ENCODE measurements at places on chromosomes 5 and 9.

DNA sequence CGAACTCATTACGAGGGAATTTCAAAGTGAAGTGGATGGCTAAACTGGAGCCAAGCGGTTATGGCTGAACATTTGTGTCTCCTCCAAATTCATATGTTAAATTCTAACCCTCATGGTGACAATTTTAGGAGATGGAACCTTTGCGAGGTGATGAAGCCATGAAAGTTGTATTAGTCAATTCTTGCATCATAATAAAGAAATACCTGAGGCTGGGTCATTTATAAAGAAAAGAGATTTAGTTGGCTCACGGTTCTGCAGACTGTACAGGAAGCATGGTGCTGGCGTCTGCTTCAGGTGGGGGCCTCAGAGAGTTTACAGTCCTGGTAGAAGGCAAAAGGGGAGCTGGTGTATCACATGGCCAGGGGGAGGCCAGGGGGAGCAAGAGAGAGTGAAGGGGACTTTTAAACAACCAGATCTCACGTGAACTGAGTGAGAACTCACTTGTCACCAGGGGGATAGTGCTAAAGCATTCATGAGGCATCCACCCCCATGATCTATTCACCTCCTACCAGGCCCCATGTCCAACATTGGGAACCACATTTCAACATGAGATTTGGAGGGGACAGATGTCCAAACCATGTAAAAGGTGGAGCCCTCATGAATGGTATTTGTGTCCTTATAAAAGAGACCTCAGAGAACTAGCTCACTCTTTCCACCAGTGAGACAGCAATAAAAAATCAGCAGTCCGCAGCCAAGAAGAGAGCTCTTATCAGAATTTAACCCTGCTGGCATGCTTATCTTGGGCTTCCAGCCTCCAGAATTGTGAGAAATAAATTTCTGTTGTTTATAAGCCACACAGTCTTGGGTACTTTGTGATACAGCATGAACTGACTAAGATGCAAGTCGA, 143.4 kb downstream of the MTRR start:
- DNase-seq, result no peak

GRCh38 chr5:132414634-132415378, 45.3 kb downstream of the SLC22A5 start:
- DNase-seq, result no peak

DNA sequence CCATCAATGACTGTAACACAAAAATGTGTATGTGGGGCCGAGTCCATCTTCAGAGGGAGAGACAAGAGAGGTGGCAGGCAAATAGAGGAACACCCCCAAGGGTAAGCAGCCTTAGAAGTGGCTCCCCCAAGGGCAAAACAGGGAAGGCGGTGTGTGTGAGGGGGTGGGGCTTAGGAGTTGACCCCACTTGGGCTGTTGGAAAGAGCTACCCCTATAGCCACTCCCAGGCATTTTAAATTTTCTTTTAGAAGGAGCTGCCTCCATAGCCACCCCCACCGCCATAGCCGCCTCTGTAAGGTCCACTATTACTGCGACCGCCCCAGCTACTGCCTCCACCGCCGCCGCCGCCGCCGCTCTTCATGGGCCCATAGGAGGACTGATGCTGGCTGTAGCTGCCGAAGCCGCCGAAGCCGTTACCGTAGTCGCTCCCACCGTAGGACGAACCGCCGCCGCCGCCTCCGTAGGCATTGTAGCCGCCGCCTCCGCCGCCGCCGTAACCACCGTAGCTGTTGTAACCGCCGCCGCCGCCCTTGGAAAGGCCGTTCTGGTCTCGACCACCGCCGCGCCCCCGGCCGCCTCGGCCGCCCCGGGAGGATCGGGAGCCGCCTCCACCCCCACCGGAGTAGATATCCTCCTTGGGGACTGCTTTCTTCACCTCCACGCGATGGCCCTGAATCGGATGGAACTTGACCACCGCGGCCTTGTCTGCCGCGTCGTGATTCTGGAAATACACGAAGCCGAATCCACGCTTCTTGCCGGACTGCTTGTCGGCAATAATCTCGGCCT, 1.1 kb downstream of the HNRNPA0 start:
- DNase-seq, result no peak

DNA sequence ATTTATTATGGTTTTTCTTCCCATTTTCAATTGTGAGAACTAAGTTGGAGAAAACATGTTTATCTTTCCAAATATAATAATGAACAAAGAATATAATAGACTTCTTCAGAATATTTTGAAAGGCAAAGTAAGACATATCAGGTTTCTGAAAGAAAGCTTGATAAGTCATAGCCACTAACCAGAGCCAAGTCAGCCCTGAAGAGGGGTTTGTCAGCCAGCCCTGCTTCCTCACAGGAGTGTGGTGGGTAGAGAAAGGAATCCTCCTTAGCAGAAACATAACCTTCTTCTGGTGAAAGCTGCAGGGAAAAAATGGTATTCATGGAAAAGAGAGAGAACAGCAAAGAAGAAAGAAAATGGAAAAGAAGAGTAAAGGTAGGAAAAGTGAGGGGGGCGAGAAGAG, 93.4 kb downstream of the MPDZ start:
- no peak for DNase-seq

DNA sequence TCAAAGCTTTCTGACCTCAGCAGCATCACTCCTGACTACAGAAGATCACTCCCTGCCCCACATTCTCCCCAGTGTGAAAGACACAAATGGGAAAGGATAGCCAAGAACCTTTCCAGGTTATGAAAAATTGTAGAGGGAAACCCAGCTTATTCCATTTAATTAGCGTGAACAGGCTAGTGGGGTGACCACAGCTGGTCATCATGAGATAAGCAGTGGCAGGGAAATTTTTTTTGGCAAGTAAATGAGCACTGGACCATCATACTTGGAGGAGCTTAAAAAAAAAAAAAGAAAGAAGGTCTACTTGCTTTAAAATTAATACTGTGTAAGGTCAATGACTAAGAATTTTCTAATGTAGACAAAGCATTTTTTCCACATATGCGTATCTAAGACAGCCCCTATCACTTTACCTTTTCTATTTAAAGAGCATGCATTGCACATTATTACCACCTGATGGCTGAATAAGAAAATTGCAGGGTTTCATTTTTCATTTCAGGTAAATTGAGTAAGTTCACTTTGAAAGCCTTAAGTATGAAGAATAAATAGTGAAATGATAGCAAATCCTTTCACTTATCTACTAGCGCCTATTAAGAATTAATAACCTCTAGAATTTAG, 123.6 kb downstream of the ELAVL2 start:
- no peak for DNase-seq

GRCh38 chr9:127788337-127789011, 2.6 kb downstream of the CDK9 start:
- DNase-seq, result no peak

DNA sequence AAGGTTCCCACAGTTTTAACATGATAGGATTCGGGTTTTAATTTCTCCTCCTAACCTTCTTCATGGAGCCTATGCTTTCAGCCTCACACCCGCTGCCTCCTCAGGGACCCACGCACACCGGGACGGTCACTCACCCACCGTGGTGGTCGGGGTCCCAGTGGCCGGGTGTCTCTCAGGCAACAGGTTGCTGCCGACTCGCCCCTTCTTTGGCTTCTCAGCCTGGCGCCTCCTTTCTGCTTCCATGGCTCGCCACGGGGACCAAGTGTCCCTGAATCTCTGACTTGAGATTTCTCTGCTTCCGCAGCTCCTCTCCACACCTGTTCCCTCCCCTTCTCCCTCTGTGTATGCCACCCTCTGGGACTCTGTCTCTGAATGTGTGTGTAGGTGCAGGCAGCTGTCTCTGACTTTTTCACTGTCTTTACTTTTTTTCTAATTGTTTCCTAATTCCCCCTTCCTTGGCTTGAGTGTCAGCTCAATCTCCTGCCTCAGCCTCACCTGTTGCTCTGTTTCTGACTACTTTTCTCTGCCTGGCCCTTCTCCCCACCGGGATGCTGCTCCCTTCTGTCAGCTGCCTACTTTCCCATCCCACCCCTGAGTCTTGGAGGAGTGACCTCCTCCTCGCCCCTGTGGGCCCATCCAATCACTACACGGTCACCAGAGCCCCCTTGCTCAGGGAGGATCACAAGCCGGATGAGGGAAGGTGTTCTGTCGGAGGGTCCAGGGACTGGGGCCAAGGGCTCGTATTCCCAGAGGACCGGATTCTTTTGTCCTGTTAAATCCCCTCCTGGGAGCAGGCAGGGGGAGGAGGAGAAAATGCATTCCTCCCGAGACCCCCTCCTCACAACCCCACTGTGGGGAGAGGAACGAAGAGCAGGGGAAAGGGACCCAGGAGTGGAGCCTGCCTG, at the start of gene PROP1:
Gene PROP1, minus strand, starts transcription at position 552 of the 905 bp plus-strand sequence. Its CDS starts 309 bp downstream, at position 243.
- DNase-seq, result no peak

DNA sequence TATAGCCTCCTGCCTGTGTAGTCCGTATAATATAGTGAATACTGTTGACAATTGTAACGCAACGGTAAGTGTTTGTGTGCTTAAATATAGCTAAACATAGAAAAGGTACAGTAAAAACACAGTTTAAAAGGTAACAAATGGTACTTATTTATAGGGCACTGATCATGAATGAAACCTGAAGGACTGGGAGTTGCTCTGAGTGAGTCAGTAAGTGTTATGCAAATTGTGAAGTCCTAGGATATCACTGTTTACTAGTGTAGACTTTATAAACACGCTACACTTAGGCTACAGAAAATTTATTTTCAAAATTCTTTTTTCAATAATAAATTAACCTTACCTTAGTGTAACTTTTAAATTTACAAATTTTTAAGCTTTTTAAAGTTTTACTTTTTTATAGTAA, 1090.1 kb downstream of the CDH9 start:
- DNase-seq, result no peak

- DNase-seq, result peak; percentile 23
Measured at GRCh38 chr5:56200971-56201666, 32.0 kb downstream of the ANKRD55 start.

DNA sequence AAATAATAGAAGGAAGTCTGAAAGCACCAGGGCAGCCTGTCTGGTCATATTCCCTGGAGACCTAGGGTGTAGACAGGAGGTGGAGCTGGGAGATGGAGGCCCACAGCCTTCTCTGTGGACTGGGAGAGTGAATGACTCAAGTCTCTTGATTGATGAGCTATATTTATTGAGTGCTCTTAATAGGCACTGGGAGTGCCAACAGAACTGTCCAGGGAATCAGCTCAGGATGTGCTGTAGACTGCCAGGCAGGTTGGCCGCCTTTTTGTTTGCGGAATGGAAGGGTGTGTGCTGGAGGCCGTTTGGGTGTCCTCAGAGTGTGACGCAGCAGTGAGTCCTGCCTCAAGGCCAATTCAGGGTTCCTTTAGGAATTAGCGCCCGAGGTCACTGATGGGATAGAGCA, 33.4 kb upstream of the POMT1 start:
- no peak for DNase-seq

GRCh38 chr5:149640350-149640999, 59.2 kb downstream of the ARHGEF37 start:
- no peak for DNase-seq

DNA sequence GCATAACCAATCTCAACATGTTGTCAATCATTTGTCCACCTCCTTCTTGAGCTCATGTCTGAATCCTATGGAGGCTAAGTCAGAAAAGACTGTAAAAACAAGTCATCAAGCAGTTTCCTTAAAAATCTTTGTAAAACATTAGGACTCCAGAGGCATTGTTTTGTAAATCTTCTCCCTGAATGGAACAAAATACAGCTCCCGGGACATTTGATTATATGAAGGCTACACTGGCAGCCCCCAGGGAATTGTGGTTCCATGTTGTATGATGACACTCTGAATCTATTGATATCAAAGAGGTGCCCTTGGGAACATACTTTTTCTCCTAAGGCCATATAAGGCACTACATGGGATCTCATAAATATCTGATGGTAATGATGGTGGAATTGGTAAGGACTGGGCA, 83.2 kb upstream of the NUDT12 start:
- DNase-seq, result no peak

GRCh38 chr5:54990841-54991258, 5.5 kb upstream of the ESM1 start:
- DNase-seq, result no peak

- no peak for DNase-seq
Measured at GRCh38 chr9:117541181-117541580, 126.3 kb upstream of the ASTN2 start.

GRCh38 chr9:18314316-18314715, 159.6 kb upstream of the ADAMTSL1 start:
- DNase-seq, result no peak

GRCh38 chr9:17018540-17019196, 116.2 kb upstream of the CNTLN start:
- no peak for DNase-seq

GRCh38 chr9:72816666-72817065, 136.2 kb downstream of the ALDH1A1 start:
- no peak for DNase-seq

- no peak for DNase-seq
Measured at GRCh38 chr9:80020530-80020929, 448.8 kb downstream of the TLE4 start.

DNA sequence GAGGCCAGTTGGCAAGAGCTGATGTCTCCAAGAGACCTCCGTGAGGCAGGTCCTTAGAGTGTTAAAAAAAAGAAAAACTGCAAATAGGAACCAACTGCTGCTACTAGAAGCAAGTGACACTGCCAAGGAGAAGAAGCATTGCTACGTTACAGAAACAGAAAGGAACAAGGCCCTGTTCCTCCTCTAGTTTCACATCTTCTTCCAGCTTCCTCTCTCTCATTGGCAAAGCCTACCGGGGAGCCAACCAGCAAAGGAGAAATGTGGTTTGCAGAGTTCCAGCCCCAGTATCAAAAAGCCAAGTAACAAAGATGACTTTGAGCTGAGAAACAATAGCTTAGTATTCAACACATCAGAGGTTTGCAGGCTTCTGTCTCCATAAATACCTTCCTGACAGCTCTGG, 145.9 kb downstream of the PRELID2 start:
- no peak for DNase-seq

DNA sequence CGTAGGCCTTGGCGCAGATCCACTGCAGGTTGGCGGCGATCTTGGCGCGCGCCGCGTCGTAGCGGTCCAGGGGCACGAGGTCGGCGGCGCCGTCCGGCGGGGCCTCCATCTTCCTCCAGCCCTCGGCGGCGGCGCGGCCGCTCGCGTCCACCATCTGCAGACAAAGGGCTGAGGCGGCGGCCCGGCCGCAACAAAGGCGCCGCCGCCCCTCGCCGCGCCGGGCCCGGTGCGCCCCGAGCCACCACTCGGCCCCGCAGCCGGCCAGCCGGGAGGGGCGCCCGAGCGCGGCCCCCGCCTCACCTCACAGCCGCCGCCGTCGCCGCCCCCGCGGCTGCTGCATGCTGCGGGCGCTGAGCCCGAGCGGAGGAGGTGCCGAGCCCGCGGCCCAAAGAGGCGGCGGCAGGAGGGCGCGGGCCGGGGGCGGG, 328 bp downstream of the CAMSAP1 start:
- no peak for DNase-seq

DNA sequence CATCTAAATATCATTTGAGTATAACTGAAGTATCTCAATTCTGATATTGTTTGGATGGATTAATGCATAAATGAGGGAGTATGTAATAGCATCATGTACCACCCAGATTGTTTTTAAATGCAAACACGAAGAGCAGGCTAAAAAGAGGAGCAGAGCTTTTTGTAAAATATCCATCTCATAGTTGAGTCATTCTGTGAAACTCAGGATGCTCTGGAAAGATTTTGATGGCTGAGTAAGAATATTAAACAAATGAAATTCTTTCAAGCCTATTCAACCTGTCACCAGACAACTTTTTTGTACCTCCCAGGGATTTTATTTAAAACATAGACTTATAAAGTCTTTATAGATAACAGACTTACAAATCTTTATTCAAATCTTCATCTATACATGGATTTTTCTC, 625.9 kb downstream of the TLE4 start:
- DNase-seq, result no peak

GRCh38 chr5:108420158-108420557, 38.3 kb upstream of the FBXL17 start:
- no peak for DNase-seq
